Activated T-cell treated with anti-CD3 and anti-CD28 coated beads for 1 hour (primary cell): ENCODE measurements at places on chromosomes 2 and 18.

DNA sequence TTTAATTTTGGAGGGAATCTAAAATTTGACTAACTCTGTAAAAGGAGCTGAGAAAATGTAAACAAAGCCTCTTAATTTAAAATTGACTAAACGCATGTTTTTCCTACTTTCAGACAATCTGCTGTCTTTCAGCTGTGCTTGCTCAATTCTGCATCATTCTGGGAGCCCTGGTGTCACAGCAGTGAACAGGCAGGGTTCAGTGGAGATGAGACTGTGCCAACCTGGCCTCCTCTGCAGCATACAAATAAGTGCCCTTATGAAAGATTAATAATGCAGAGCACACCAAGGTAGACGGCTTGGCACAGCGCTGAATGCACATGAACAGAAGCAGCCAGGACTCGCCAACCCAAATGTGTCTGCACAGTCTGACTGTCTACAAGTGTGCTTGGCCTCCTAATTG is 222.0 kb upstream of the CHAC2 start:
- DNase-seq: no peak

- no peak for DNase-seq
These were observed 119.5 kb downstream of the GYPC start for GRCh38 chr2:126775300-126775985.

- DNase-seq: no peak
These were observed 106.3 kb downstream of the GBX2 start for GRCh38 chr2:236061899-236062298.

GRCh38 chr2:204576362-204576979 is 31.2 kb downstream of the PARD3B start:
- DNase-seq: no peak

DNA sequence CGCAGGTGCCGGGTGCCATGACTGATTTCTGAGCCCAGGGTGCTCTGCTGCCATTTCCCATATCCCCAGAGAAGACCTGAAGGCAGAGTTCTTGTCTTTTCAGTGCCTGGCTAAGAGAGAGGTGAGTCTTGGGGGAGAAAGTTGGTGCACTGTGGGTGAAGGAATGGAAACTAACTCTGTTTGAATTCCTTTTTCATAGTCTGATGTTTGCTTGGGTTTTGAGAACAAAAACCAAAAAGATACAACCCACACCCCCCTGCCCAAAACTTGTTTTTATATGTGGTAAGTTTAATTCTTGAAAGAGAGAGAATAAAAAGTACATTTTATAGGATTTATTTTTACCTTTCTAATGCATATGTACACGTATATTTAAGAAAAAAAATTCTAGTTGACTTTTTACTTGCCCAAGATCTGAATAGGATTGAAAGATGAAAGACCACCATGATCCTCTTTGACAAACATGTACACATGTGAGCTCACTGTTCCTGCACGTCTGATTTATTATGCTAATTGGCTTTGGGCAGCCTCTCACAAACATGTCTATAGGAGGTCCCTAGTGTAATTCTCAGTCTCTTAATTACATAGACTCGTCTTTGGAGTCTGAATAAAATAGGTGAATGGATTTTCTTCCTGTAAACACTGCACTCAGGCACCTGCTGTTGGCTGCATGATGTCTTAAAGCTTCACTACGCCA is 46.3 kb downstream of the ARL4C start:
- no peak for DNase-seq

GRCh38 chr2:191478799-191479679 is 198.9 kb upstream of the NABP1 start:
- no peak for DNase-seq

DNA sequence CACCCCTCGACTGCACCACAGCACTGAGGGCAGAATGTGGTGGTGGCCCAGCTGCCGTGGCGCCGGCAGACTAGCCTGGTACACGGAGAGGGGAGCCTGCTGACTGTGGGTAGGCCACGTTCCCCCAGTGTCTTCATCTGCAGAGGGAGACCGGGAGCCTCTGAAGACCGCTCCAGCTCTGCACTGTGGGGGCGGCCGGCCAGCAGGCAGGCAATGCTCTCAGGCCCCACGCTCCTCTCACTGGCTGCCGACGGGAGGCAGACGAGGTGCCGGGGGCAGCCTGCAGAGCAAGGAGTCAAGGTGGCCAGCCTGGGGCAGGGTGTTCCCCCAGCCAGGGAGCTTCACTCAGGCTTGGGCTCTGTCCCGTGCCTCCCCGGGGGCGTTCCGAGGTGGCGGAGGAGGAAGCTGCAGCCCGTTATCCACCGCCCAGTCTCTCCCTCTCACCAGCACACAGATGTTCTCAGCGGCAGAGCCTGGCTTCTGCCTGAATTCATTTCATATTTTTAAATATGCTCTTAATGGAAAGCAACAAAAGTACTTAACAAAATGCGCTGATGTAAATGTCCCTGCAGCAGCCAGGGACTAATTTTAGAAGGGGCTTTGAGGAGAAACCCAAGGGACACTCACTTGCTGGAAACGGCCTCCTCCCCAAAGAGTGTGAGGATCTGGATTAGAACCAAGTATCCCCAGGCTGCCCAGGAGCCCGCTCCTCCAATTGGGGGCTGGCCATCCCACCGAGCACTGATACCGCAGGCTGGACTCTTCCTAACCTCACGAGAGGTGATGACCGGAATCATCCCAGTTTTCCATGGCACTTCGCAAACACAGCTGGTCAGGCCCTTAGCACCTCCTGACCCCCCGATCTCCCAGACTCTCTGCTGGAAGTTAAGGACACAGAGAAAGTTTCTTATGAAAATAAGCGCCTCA is 87.8 kb downstream of the HDAC4 start:
- no peak for DNase-seq

DNA sequence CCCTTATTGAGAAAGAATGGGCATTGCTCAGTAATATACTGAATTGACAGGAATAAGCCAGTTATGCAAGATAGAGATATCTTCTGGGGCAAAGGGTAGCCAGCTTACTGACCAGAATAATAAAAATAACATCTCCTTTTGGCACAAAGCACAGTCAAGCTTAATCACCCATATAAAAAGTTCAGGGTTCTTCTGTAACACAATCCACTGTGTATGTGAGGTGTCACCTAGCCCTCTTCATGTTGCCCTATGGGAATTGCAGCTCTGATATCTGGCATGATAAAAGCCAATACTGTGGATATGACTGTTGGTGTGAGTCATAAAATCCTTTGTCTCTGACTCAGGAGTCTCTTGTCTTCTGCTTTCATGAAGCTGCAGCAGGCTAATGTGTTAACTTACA is 90.8 kb downstream of the DSEL start:
- DNase-seq: no peak

- no peak for DNase-seq
These were observed 32.6 kb upstream of the LPIN1 start for GRCh38 chr2:11713815-11714214.

GRCh38 chr2:85672456-85672855 is 4.5 kb upstream of the SFTPB start:
- no peak for DNase-seq

DNA sequence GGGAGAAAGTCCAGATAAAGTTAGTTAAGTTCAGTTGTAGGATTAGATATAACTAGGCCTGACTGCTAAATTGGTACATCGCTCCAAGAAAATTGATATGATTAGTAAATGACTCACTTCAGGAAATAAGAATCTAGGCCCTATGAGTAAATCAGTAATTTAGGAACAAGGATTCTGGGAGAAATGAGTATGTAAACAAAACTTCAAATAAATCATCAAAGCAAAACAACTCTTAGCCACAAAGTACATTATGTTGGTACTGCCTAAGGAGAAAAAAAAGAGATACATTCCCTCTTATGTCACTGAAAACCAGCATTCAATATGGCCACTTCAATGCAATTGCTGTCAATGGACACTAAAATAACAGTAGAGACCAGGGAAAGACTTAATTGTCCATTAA is 529.1 kb downstream of the ZNF804A start:
- no peak for DNase-seq

DNA sequence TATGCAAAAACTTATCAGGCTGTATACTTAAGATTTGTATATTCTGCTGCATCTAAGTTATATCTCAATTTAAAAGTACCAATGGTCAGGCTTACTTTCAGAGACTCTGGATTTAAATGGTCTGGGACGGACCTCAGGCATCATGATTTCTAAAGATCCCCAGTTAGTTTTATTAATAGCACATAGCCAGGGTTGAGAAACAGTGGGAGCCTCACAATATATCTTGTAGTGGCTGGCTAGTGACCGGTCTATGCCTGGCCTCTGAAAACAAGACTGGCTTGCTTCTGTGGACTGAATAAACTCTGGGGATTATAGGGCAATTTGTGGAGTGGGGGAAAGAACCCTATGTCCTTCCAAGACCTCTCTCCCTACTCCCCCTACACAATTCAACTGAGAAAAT is 162.5 kb upstream of the SLC1A4 start:
- DNase-seq: no peak

DNA sequence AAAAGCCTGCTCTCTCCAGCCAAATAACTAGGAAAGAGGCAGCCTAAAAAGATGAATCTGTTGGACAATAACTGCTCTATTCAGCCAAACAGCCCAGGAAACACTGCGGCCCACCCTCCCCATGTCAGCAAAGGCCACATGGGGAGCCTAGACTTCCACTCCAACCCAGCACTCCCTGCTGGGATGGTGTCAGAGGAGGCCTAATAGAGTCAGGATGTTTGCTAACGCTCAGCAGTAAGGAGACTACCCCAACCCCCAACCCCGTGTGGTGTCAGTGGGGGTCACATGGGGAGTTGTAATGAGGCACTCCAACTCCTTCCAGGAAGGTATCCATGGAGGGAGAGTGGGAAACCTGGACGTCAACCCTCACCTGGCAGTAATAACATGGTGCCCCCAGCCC is 41.6 kb downstream of the ZBTB7C start:
- no peak for DNase-seq

DNA sequence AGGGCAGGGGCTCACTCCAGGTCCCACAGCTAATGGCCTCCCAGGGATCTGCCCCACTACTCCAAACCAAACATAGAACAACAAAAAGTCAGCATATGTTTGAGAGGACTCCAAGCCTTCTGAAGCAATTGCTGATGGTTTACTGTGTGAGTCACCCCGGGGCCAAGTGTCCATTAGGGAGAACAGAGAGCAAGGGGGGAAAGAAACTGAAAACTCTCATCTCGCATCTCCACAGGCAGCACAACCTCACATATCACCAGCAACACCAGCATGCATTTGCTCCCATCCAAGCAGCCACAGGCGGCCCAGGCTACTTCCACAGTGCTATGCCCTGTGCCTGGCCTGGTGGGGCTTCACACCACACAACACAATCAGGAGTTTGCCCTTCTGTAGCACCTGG is 39.1 kb downstream of the CYRIA start:
- no peak for DNase-seq

GRCh38 chr2:50865235-50865634 is 166.7 kb downstream of the NRXN1 start:
- DNase-seq: no peak

DNA sequence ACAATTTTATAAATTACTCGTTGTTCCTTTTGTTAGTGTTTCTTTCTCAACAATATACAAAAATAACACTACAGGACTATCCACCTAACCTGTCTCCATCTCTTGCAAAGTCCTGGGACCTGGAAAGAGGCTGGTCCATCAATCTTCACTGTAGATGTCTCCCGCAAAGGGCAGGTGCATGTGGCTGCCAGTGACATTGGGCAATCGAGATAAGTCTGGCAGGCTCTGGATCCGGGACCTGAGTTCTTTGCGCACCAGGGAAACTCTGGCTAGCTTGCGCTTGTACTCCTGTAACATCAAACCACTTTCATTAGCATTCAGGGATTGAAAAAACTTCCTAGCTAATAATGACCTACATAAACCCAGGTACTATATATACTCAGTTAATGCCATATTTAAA is 20.5 kb downstream of the RMP24 start:
- DNase-seq: no peak

DNA sequence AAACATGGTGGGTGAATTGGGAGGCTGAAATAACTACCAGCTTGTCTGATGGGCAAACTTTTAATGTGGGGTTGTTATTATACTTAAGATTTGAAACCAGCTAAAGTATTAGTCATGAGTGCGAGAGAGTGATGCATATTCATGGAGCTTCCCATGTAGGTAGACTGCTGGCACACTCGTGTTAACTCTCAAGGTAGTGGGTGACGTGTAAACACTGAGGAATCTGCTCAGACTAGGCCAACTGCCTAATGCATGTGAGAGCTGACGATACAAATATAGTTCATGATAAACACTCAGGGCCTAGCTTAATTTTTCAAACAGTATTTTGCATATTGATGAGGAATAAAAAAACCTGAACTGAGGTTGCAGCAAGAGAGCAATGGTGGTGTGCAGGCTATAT is 1165.7 kb upstream of the PIK3C3 start:
- no peak for DNase-seq

GRCh38 chr2:43605079-43605655 is 9.3 kb upstream of the THADA start:
- DNase-seq: no peak

DNA sequence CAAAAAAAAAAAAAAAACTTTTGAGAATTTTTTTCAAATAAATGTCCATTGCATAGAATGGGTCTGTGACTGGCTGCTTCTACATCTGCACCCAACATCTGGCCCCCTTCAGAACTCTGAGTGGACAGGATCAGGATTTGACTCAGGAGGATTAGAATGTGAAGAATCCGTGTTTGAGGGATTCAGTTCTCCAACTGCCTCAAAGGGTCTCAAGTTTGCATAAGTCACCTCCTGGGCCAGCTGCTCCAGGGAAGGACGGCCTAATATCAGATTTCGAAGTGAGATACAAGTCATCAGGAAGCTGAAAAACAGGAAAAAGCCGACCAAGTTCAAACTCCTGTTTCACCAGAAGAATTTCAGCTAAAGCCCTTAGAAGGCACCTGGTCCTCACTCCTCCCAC is 10.9 kb downstream of the MAT2A start:
- DNase-seq: no peak

DNA sequence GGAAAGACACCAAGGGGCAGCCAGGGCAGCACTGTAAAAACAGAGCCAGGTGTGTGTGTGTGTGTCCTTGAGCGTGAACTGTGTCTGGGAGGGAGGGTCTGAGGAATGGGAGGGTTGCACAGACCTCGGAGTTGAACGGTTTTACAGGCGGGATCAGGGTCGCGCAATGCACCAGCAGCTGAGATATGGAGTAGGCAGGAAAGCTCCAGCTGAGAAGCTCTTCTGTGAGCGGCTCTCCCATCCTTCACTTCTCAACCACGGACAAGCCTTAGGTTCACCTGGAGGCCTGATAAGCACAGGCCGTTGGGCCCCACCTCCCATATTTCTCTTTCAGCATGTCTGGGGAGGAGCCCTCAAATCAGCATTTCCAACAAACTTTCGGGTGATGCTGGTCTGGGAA is 12.1 kb downstream of the SERTAD2 start:
- DNase-seq: no peak

DNA sequence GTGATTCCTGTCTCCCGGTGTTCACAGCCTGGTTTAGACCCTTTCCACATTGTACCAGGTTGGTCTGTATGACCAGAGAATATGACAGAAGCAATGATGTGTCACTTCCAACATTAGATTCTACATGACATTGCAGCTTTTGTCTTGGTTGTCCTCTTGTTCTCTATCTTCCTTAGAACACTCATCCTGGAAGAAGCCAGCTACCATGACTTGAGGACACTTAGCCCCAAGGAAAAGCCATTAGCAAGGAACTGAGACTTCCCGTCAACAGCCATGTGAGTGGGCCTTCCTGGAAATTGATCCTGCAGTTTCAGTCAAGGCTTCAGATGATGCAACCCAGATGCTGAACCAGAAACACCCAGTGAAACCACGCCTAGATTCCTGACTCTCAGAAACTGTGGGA is 143.3 kb downstream of the MREG start:
- no peak for DNase-seq

GRCh38 chr2:219352448-219353023 is 20.0 kb upstream of the RESP18 start:
- peak; percentile 60 for DNase-seq

- no peak for DNase-seq
These were observed 6.1 kb upstream of the AMMECR1L start for GRCh38 chr2:127891811-127892210.

GRCh38 chr2:28282861-28283646 is 109.6 kb upstream of the FOSL2 start:
- no peak for DNase-seq
